Stimulated activated CD4-positive, alpha-beta T cell treated with anti-CD3 and anti-CD28 coated beads, Interleukin-2, amount 100 ng/mL, for 48 hours (primary cell): ENCODE measurements at places on chromosomes 16 and 17.

GRCh38 chr17:57425903-57426880, 169.9 kb downstream of the MSI2 start:
- no peak for DNase-seq

DNA sequence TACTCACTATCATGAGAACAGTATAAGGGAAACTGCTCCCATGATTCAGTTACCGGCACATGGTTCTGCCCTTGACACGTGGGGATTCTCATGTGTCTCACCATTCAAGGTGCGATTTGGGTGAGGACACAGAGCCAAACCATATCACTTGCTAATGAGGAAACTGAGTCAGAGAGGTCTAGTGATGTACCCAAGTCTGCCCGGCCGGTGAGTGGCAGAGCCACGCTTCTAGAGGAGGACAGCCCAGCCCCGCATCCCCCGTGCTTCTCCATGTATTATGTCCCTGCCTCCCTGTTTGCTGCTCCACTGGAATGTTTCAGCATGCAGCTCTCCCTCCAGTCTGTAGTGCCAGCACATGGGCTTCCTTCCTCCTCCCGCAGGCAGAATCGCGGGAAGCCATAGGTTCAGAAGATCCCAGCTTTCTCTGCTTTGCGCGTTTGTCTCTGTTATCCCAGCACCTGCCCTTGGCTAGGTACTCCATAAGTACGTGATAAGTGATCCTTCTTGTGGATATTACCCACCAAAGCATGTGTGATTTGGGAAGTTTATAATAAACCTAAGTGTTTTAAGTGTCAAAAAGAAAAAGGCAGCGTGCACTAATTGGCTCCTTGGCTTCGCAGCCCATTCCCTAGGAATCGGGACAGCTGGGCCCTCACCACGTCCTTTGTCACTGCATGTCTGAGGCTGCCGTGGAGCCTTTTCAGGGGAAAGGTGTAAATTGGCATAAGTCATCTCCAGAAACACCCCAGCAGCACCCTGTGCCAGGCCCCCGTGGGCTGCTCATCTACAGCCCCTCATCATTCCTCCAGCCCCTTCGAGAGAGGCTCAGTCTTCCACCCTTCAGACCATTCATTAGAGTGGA, 103.8 kb downstream of the CLEC16A start:
- DNase-seq, result no peak

GRCh38 chr17:73205459-73205961, 12.7 kb downstream of the COG1 start:
- DNase-seq, result no peak

DNA sequence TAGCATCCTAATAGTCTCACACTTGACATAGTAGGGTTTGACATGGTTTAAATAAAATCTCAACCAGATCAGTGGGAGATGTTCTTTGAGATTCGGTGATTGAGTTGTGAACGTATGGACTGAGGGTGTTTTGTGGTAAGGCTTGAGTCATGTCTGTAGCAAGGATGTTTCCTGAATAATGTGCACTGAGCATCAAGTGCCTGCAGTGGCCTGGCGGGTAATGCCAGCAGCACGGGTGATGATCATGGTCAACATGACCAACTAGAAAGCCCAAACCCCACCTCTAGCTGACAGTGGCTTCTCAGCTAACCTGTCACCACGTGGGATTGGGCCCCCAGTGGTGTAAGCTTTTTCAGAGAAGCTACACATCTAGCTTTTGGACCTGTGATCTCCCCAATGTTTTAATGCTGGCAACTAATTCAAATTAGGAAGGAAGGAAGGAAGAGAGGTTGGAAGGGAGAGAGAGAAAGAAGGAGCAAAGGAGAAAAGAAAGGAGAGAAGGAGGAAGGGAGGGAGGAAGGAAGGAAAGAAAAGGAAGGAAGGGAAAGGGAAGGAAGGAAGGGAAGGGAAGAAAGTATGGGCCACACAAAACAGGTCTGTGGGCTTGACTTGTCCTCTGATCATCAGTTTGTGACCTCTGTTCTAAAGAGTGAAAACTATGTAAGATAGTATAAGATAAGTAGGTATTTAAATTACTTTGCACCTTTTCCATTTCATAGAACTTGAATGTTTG, 55.4 kb downstream of the WWOX start:
- no peak for DNase-seq

DNA sequence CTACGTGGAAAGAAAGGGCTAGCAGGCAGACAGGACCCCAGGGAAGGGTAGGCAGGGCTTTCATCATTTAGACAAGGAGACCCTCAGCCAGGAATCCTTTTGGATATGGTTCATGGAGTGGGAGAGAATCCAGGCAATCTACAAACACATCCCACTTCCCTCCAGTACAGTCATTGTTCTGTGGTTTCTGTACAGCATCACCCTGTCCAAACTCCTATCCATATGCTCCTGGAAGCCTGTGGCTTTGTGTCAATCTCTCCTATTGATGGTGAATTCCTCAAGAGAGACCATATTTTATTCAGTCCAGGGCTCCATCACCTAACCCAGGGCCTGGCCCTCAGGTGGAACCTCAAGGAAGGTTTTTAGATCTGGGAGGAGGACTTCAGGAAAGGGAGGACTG, 99.2 kb downstream of the SPACA3 start:
- no peak for DNase-seq

DNA sequence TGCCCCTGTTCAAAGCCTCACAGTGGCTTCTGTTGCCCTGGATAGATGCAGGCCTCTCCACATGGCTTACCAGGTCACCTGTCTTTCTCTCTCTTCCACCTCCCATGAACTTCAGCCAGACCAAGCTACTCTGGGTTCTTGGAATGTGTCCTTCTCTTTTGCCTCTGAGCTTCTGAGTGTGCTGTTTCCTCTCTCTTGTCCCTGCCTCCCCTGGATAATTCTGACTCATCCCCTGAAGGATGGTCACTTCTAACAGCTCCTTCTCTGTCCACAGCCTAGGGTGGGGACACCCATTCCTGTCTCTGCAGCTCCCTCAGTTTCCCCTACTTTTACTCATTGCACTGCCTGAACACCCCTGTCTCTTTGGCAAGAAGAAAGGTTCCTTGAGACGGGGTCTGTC, 2.9 kb downstream of the GUCY2D start:
- DNase-seq, result no peak

DNA sequence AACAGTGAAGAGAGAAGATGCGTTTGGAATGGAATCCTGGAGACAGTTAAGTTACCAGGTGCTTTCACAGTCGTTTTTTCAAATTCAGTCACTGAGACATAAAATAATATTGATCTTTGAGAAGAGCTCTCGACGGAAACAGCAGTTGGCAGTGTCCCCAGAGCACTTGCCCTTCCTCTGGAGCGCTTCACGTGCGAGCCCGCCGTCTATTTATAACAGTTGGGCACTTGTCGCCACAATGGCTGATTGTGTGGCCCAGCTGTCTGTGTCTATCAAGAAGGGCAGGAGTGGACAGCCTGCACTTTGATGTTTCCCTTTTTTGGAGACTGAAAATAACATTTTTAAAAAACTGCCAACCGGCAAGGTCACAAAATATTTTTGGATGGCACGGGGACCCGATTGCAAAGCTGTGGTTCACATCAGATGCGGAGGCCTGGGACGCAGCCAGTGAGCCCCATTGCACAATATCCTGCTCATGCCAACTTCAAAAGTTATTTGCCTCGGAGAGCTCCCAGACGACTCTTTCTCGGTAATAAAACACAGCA, 62.9 kb downstream of the ADCY9 start:
- no peak for DNase-seq

DNA sequence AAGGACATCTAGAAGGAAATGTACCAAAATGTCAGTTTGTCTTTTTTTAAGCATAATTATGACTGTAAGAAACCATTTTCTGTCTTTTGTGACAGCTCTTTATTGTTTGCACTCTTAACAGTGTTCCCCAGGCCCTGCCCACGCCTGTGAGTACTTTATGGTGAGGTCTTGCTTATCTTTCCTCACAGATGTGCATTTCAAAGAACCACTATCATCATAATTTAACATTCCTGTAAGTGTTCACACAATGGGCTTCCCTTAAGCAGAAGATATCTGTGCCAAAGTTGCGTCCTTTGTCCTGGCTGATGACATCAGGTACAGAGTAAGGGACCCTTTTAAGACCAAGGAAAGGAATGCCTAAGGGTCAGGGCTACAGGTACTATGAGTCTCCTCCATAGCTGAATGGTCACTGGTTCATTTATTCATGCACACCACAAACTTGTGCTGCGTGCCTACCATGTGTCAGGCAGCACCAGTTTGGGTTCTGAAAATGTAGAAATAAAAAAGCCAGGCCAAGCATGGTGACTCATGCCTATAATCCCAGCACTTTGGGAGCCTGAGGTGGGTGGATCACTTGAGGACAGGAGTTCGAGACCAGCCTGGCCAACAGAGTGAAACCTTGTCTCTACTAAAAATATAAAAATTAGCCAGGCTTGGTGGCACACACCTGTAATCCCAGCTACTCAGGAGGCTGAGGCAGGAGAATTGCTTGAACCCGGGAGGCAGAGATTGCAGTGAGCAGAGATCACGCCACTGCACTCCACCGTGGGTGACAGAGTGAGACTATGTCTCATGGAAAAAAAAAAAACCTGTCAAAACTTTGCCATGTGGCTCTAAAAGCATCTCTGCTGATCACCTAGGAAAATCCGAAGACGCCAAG, 55.4 kb upstream of the NLK start:
- DNase-seq, result no peak

DNA sequence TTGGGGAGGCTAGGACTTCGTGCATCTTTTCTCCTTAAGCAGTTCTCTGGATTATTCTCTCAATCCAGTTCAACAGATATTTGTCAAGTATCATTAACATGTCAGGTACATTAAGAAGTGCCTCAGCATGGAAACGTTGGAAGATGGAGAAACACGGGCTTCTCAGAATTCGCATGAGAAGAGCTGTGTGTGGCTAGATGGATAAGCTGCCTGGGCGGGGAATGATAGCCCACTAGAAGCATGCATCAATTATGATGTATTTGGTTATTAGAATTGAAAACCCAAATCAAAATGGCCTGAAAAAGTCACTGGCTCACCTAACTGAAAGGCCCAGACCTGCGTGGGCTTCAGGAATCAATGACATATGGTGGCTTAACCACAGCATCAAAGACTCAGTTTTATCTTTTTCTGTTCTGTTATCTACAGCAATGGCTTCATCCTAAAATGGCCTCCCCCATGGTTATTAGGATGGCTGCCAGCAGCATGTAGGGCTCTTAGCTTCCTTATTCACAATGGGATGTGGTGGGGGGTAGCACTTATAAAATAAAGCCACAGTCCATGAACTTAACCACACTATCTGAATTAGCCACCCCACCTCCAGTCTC, 43.9 kb downstream of the MMD start:
- DNase-seq, result no peak

DNA sequence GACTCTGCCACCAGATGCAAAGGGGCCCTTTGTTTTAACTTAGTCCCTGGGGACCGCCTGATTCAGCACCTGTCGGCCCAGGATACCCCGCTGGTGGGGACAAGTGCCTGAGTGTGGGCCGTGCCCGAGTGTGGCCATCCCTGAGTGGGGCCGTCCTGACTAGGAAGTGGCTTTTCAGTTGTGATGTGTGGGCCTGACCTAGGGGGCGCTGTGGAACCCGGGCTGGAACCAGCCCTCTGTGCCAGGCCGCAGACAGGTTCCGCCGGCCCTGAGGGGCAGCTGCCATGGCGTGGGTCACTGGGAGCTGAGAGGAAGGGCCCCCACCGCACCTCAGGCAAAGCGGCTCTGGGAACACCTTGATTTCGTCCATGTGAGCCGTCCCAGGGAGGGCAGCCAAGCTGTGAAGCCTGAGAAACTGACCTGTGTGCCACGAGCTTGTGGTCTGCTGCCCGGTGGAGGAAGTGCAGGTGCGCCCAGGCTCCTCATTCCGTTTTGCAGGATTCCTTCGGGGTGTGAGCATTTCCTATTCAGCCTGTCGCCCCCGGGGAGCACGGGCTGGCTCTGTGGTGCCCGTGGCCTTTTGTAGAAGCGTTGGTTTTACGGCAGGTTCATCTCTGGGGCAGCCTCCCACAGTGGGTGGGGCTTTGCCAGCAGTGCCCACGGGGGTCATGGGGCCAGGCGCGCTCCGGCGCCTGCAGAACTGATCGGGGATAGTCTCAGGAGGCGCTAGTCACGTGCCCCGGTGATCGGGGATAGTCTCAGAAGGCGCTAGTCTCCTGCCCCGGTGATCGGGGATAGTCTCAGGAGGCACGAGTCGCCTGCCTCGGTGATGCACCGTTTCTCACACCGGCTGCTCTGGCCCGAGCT, 5.3 kb downstream of the RPL13 start:
- peak; percentile 66 for DNase-seq

GRCh38 chr17:76088868-76089576, 10.0 kb downstream of the ZACN start:
- no peak for DNase-seq

DNA sequence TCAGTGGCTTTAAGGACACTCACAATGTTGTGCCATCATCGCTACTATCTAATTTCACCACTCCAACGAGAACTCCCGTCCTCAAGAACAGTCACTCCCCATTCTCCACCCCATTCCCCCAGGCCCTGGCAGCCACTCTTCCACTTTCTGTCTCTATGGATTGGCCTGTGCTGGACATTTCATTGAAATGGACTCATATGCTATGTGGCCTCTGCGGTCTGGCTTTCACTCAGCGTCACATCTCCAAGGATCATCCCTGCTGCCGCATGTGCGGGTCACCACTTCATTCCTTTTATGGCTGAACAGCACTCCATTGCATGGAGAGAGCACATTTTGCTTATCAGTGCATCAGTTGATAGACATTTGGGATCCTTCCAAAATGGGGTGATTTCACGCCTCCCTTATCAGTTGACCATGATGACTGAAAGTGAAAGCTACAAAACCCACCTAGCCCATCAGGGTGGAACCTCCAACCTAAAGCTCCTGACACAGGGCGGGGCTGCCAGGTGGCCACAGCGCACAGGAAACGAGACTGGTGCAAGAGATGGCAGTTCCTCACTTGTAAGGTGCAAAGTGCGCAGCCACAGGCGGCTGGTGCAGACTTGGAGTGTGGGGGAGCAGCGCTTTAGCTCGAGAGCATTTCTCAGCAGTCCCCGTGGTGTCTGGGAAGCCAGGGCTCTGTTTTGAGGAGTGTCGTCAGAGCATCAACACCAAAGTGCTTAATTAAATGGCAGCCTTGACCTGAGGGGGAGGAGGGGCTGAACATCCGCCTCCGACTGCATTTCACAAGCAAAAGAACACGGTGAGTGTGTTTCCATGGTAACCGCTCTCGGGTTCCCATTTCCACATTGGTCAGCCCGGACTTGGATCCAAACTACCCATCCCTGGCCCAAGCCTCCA, 23.8 kb downstream of the COTL1 start:
- no peak for DNase-seq

DNA sequence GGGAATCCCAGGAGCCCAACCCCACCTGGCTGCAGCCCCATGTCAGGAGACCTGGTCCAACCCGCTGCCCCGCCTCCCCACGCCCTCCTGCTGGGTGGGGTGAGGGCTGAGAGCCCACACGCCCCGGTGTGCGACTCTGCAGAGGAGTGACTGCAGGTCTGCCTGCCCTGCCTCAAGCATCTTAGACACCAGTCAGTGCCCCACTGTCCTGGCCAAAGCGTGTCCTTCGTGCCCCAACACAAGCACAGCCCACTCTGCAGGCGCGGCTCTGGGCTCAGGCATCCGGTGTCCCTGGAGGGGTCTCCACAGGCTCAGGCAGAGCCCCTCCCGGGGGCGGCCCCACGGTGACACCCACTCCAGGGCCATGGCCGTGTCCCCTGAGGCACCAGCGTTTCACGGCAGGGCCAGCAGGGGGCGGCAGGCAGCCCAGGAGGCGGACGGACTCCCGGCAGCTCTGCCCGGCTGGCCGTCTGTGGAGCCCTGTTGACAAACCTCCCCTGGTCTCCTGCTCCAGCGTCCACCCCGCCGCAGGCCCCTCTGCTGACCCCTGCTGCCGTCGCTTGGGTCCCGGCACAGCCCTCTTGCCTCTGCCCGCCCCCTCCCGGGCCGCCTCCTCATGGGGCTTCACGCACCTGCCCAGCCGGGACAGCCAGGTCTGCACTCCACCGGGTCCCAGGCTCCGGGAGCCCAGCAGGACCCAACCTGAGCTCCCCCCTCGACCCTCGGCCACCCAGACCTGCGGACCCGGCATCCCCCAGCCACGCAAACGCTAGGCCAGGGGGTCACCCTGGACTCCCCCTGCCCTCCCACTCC, 8.6 kb upstream of the UBE2I start:
- DNase-seq, result peak; percentile 74
